ENCODE measurements at places on chromosomes 7 and 10.
A peak's percentile ranks its signal among the peaks of the same experiment; 100 is the strongest.

GRCh38 chr10:63286340-63286739 lies 153.2 kb downstream of the NRBF2 start:
- DNase-seq: no peak

DNA sequence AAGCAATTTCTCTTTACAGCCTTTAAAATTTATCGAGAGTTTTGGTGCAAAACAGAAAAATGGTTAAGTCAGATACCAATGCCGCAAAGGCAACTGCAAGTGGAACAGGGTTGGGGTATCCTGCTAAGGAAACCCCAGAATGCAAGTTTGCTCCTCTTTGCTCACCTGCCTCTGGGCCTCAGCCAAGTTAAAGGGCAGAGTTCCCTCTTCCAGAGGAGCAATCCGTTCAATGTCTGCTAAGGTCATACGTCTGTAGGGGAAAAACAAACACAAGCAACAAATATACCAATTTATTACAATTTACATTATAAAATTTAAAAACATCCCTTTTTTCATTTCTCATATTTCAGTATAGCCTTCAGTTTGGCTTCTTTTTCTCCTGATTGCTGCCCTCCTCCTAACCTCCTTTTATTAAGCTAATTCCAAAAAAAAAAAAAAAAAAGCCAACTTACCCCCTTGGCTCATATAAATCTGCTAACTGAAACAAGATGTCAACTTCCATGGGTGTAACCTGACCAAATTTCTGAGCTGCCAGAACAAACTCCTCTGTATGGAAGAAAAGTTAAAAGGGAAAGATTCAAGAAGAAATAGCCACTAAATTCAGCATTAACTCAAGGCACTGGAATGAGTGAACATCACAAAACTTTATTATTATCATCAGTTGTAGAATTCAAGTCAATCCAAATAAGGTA lies 132.6 kb downstream of the SLC25A13 start:
- DNase-seq: no peak

DNA sequence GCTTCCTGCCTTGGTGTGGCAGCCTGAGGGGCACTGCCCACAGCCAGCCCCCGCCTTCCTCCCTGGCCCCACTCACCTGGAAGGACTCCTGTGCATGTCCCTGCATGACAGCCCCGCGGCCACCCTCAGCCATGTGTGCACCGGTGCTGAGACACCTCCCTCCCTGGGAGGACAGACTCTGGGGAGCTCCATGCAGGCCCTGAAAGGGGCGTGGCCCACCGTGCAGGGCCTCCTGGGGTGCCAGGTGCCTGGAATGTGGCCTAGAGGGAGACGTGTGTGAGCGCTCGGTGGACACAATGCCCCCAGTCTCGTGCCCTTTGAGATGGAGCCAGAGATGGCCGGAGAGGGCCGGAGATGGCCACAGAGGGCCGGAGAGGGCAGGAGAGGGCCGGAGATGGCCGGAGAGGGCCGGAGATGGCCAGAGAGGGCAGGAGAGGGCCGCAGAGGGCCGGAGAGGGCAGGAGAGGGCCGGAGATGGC lies 59.1 kb upstream of the PPP2R2D start:
- no peak for DNase-seq

GRCh38 chr10:60871215-60871614 lies 72.8 kb downstream of the RHOBTB1 start:
- DNase-seq: no peak

- no peak for DNase-seq
These were observed 16.4 kb downstream of the RGS10 start for GRCh38 chr10:119526149-119526548.

DNA sequence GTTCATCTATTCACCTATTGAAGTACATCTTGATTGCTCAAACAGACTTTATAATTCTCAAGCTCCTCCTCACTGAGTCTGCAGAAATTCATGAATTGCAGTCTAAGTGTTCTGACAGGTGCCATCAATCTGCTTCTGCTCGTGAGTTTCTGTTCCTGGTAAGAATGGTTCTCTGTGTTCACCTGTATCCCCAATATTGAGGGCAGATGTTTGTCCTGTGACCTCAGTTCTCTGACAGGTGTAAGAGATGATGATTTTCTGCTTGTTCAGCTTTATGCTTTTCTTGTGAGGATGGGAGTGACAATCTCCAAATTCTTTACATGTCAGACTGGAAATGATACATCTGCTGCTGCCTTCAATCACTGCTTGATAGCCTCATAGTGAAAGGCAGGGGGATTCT lies 736.9 kb upstream of the COBL start:
- no peak for DNase-seq

GRCh38 chr7:105932835-105933477 lies 30.1 kb upstream of the CDHR3 start:
- no peak for DNase-seq

DNA sequence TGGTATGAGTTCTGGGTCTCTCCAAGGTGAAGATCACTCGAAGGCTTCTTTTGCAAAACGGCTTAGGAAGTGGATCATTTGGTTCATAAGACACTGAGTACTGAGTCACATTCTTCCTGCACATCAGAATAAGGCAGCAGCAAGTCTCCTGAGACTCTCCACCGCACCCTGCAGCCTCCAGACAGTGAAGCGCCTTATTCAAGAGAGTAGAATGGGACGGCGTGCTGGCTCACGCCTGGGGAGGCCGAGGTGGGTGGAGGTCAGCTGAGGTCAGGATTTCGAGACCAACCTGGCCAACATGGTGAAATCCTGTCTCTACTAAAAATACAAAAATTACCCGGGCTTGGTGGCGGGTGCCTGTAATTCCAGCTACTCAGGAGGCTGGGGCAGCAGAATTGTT lies 70.3 kb downstream of the C10orf143 start:
- DNase-seq: no peak

DNA sequence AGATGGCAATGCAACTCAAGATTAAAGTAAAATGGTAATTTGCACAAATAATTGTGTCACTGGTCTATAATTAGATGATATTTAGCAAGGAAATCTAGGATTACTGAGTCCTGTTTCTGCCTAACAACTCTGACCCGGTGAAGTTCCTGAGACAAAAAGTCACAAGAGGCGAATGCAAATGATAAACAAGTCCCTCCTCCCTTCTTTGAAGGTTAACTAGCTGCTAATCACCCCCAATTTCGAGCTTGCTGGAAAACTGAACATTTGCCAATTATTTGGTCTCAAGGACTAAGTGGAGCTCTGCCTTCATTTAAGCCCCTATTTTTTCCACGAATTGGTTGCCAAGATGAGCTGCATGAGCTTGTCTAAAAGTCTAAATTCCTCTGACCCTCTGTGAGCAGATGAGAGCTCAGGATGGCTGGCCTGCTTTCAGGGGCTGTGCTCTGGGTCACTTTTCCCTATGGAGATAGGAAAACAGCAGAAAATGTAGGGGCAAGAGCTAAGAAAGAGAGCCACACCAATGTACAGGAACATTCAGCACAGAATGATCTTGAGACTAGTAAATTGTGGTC lies 127.3 kb downstream of the MBL2 start:
- DNase-seq: no peak

GRCh38 chr10:125060026-125060425 lies 100.3 kb downstream of the CTBP2 start:
- no peak for DNase-seq

GRCh38 chr10:117216611-117217195 lies 19.4 kb downstream of the KCNK18 start:
- DNase-seq: peak; percentile 7

GRCh38 chr7:99096124-99096887 lies 47.6 kb downstream of the SMURF1 start:
- DNase-seq: no peak

DNA sequence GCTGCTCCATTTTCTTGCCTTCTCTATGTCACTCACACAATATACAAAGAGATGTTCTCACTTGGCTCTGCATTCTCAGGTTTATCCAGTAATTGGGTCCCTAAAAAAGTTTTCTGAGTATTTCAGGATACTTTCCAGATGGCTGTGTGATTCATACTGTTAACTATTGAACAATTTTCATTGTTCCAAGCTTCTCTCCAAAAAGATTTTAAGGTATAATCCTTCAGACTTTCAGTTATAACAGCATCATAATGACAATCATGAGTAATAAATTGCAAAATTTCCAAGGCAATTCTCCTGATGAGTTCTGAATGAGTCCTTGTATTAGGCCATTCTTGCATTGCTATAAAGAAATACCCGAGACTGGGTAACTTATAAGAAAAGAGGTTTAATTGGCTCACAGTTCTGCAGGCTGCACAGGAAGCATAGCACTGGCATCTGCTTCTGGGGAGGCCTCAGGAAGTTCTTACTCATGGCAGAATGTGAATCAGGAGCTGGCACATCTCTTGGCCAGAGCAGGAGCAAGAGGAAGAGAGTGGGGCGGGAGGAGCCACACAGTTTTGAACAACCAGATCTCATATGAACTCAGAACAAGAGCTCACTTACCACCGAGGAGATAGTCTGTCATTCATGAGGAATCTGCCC lies 148.1 kb downstream of the SLC16A9 start:
- DNase-seq: no peak

- DNase-seq: no peak
These were observed 24.5 kb upstream of the KLF14 start for GRCh38 chr7:130758429-130759056.

- no peak for DNase-seq
These were observed 3.1 kb downstream of the KLLN start for GRCh38 chr10:87860156-87860795.

DNA sequence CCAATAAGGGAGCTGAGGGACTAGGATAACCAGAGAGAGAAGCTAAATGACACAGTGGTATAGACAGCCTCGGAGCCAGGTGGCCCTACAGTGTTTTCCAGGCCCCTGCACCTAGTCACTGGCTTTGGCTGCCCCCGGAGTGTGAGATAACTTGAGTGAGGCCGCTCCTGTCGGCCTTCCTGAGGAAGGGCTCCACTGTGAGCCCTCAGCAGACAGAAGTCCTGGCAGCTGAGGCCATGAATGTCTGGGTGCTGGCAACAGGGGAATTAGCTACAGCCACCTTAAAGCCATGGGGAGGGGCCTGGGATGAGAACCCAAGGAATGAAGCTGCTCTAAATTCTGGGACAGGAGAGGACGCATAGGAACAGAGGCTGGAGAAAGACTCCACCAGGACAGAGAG lies 4.6 kb upstream of the GDF10 start:
- no peak for DNase-seq

DNA sequence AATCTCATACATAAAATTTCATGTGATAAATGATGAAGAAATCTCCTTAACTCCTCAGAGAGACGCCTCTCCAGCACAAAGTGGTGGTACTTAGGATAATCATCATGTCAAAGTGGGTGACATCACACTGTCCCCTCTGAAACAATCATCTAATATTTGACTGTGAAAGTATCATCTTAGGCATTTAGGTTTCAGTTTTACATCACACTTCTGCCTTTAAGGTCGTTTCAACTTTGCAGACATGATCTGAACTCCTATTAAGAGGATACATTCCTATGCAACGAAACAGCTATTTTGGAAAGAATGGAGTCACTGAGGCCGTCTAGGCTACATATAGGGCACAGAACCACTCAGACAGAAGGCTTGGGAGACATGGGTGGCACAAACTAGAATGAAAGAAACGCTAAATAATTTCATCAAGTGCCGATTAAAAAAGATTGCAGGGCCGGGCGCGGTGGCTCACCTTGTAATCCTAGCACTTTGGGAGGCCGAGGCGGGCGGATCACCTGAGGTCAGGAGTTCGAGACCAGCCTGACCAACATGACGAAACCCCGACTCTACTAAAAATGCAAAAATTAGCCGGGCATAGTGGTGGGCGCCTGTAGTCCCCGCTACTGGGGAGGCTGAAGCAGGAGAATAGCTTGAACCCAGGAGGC lies 2.0 kb downstream of the VOPP1 start:
- DNase-seq: no peak

- DNase-seq: no peak
These were observed 336.4 kb upstream of the TMEM229A start for GRCh38 chr7:124369310-124369709.

DNA sequence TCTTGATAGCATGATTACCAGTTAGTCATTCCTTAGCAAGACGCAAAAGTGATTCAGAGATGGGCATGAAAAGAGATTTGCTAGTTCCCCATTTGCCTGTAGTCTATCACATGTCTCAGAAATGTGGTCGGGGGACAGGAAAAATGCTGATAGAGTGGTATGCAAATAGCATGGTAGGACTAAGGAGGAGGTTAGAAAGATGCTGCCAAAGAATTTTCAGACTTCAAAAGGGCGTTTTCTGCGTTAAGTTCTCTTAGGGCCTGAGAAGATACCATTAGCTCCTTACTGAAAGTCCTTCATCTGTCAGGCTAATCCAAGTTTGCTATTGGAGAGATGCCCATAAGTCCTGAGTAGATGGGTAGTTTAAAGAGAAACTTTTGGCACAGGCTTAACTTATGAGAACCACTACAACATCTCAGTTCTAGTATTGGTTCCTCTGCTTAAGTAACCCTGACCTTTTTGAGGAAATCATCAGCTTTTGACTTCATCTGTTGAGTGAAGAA lies 2.7 kb downstream of the CALD1 start:
- DNase-seq: no peak

DNA sequence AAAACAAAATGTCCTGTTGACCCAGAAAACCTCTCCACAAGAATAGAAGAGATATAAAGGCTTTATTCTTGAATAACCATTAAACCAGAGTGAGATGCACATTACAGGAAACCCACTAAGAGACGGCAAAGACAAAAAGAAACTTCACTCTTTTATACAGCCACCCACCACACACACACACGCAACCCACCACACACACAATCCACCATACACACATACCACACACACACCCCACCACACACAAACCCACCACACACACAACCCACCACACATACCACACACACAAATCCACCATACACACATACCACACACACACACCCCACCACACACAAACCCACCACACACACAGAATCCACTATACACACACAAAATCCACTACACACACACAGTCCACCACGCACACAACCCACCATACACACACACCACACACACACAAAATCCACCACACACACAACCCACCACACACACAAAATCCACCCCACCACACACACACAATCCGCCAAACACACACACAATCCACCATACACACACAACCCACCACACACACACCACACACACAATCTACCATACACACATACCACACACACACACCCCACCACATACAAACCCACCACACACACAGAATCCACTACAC lies 9.5 kb upstream of the REPIN1 start:
- DNase-seq: no peak

- no peak for DNase-seq
These were observed 964.5 kb downstream of the CNTNAP2 start for GRCh38 chr7:147081117-147081516.

- DNase-seq: no peak
These were observed 222.3 kb downstream of the SUGCT start for GRCh38 chr7:40356871-40357709.

DNA sequence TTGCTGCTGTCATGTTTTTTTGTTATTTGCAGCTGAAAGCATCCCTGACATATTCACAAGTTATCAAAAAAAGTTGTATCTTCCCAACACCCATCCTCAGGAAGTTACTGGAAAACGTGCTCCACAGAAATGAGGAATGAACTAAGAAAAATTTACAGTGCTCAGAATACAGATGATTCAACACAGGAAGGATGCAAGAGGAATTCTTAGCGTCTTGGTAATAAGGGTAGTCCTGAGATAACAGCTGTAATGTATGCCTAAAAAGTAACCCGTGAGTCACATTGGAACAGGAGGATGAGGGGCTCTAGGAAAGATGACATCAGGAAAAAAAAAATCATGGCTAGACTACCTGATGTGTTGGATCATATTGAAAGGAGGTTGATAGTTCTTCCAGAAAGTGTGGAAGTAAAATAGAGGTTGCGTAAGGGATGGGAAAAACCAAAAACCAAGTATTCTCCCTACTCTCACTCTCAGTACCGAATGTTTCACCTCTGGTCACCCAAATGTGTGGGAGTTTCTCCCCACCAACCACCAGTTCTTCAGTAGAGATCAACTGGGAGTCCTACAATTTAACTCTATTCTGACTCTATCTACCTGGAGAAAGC lies 3.9 kb downstream of the ADAM12 start:
- DNase-seq: no peak

Data from urinary bladder (tissue), 4 donors.